ENCODE measurements at places on chromosomes 3 and 15.
A peak's percentile ranks its signal among the peaks of the same experiment; 100 is the strongest.

- DNase-seq, result no peak
Observed at GRCh38 chr3:30664884-30665283, 58.5 kb downstream of the TGFBR2 start.

- no peak for DNase-seq
Observed at GRCh38 chr3:70822669-70823068, 510.2 kb upstream of the MDFIC2 start.

- no peak for DNase-seq
Observed at GRCh38 chr15:73910522-73911303, 15.5 kb upstream of the LOXL1 start.

- no peak for DNase-seq
Observed at GRCh38 chr15:58312031-58312430, 119.8 kb upstream of the LIPC start.

DNA sequence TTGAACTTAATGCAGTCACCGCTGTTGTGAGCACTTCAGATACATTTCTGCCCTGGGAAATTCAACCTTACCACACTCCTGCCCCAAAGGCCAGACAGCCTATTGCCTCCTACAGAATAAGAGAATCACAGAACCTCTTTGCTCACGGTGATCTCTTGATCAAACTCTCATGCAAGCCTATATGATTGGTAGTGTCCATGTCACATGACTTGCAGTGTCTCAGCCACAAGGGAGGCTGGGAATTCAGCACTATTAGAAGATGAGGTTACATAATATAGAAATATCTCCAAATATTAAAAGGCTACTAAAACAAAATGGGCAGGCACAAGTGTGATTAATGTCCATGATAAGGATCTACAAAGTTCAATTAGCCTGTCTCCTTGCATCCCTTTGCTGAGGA is 3.8 kb upstream of the PCOLCE2 start:
- DNase-seq, result no peak

- no peak for DNase-seq
Observed at GRCh38 chr15:80478075-80478474, 73.9 kb downstream of the ARNT2 start.

DNA sequence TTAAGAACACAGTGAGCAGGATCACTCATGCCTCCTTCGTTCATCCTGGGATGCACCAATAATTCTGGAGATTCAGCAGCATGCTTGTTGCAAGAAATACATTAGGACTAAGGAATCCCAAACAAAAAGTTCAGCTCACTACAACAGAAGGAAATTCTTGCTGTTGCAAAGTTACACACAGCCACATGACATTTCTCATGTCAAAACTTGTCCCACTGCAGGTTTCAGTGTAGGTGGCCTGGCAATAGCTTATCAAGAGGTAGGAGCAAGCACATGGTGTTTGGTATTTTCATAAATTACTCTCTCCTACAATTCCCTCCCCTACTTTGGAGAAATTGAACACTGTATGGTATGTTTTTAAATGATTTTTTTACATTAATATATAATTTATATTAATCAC is 399.6 kb upstream of the EPHA3 start:
- no peak for DNase-seq

DNA sequence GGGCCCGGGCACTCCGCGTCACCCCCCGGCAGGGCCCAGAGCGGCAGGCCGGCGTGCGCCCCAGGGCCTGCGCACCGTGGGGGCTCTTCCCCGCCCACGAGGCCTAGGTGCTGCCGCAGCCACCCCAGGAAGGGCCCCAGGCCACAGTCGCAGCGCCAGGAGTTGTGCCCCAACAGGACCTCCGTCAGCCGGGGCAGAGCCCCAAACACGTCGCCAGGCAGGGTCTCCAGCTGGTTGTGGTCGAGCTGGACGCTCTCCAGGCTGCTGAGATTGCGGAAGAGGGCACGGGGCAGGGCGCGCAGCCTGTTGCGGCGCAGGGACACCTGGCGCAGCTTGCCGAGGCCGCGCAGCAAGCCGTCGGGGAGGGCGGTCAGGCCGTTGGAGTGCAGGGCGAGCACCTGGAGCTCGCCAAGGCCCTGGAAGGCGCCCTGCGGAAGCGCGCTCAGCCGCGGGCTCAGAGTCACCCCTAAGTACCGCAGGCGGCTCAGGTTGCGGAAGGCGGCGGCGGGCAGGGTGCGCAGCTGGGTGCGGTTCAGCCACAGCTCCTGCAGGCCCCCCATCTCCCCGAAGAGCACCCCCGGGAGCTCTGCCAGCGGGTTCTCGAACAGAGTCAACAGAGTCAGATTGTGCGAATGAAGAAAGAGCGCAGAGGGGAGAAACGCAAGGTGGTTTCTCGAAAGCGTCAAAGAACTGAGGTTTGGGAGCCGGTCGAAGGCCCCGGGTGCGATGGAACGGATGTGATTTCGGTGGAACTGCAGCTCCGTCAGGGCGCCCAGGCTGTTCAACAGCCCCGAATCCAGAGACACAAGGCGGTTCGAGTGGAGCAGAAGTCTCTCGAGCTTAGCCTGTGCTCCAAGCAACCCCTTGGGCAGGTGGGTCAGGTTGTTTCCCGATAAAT is 2.0 kb downstream of the GP5 start:
- DNase-seq, result no peak

DNA sequence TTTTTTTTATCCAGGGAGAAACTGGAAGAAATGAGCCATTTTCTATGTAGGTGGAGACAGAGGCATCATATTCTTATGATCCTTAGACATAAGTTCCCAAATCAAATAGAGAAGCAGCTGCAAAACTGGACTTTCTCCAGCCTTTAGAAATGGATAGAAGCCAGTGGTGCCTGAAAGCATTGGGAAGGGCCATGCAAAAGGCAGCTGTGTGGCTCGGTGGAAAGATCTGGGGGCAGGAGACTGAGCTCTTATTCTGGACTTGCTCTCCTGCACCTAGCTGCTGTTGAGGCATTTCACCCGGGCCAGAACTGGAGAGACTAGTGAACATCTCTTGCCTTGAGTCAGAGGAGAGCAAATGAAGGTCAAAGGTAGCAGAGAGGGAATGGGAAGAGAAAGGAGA is 73.1 kb downstream of the TFG start:
- DNase-seq, result no peak

GRCh38 chr15:69236505-69236904 is 62.2 kb upstream of the PAQR5 start:
- no peak for DNase-seq

GRCh38 chr15:72341361-72341760 is 21.4 kb upstream of the CELF6 start:
- peak; percentile 30 for DNase-seq

DNA sequence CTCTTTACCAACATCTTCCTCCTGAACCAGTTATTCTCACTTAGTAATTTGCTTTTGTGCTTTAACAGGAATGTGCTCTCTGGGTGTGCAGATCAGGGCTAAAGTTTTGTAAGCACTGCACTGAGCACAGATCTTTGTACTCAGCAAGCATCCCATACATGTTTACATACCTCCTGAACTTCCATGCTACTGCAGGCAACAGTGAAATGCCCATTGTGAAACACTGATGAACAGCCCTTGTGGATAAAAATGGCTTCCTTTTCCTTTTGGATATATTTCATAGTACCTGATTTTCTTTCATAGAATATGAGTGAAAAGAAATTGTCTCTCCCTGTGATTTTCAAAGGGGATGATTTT is 855.9 kb downstream of the MCTP2 start:
- no peak for DNase-seq

GRCh38 chr3:184685646-184686045 is 26.2 kb downstream of the MAGEF1 start:
- no peak for DNase-seq

GRCh38 chr3:13021141-13022114 is 51.8 kb downstream of the IQSEC1 start:
- DNase-seq, result no peak

DNA sequence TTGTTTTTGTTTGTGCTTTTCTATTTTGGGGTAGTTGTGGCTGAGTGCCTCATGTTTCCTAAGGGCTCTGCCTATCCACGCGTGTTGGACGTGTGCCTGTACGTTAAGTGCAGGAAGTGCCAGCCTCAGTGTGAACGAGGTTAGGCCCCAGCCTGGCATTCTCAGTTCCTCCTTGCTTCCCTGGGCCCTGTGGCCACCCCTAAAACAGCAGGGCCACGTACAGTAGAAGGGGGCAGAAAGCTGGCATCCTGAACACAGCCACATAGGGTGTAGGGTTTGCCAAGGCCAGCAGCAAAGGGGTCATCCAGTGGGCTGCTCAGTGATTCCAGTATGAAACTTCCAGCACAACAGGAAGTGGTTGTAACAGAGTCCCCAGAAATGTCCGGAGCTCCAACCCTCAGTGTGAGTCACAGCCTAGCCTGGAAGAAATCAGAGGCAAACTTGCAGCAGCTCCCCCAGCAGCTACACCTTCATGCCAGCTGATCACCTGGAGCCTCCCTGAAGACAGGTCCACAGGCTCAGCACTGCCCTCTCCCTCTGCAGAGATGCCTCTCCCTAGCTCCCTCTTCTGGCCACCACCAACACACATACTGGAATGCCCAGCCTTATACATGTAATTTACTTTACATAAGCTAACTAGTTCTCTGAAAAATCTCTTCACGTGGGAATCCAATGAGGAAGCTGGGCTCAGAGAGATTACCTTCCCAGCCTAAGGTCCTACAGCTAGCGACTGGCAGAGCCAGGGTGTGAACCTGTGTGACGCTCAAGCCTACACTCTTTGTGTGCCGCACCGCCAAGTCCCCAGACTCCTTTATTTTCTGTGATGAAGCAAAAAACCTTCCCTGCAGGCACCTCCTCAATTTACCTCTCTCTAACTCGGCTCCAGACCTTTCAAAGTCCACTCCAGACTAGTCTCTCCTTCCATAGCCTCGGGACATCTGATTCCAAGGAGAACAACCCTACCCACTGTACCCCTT is 26.6 kb downstream of the ILDR1 start:
- peak; percentile 51 for DNase-seq

DNA sequence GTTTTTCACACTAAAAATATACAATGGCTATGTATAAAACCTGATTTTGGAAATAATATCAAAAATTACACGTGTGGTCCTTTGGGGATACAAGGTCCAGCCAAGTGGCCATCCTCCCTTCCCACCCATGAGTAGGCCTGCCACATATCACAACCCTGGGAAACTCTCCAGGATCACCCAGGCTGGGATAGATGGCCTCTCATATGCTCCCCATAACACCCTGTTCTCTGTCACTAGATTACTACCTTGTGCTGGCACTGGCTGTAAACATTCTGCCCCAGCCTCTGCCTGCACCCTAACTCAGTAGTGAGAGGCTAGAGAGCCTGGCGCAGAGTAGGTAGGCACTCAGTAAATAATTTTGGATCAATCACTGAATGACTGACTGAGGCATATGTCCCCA is 52.1 kb downstream of the CLDN18 start:
- DNase-seq, result no peak

DNA sequence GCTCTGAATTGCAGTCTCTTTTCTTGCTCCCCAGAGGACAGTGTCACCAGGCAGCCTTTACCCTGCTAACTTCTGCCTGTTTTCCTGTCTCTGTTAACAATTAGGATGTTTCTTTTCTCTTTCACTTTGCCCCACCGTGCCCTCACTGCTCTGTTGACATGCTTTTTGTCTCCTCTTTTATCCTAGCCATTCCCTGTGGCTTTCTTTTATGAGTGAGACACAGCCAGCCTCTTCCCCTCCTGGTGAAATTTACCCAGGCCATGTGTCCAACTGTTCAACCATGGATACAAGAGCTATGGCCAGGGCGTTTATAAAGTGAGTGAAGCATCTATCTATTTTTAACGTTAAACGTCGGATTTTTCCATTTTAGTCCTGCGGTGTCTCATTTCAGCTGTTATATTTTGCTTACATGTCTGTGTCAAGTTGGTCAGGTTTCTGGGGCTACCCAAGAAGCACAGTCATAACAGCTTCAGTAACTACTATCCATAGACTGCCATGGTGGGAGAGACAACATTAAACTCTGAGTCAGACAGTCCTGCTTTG is 443.2 kb upstream of the AZI2 start:
- no peak for DNase-seq

- DNase-seq, result no peak
Observed at GRCh38 chr3:150917951-150918350, 12.7 kb upstream of the MINDY4B start.

DNA sequence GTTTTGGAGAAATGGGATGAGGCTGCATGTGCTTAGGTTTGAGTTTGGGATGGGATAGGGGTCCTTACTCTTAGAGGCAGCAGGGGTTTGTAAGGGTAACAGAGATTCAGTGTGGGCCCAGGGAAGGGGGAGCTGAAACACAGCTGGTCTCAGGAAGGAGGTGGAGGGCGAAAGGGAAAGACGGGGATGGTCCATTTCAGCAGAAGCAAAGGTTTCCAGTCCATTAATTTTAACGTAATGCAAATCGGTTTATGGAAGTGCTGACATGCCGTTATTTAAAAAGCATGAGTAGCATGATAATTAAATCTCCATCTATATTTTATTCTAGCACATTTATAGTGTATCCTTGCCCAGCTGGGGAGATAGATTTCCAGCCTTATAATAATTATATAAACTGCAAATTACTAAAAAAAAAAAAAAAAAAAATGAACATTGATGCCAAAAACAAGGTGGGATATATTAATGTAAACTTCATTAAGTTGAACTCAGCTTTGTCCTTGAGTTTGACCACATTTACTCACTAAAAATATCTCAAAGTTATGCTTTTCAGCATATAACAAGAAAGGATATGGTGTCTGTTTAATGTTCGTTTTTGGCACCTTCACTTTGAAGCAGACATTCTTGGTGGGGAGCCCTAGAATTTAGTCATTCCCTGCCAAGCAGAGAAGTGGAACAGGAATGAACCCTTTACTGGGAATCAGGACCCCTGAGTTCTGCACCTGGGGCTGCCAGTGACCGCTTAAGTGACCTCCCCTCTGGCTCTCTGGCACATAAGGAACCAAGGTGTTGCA is 234.7 kb downstream of the THSD4 start:
- DNase-seq, result no peak

DNA sequence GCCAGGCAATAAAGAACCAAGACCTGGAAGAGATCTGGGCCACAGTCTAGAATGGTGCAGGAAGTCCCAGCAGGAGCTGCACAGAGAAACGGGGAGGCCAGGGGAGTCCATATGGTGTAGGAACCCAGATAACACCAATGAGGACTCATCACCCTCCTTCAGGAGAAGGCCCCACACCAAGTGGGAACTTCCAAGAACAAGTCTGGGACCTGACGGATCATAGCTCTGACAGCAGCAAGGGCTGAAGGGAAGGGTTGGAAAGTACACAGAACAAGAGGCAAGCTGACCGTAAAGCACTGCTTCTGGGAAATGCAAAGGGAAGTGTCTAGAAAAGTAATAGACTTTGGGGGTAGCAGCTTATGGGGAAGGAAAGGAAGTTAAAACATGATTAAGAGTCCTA is 34.5 kb downstream of the ANO10 start:
- DNase-seq, result peak; percentile 66

GRCh38 chr3:167718582-167718981 is 16.1 kb downstream of the PDCD10 start:
- DNase-seq, result peak; percentile 15

GRCh38 chr3:9536212-9536611 is 17.4 kb downstream of the LHFPL4 start:
- no peak for DNase-seq

DNA sequence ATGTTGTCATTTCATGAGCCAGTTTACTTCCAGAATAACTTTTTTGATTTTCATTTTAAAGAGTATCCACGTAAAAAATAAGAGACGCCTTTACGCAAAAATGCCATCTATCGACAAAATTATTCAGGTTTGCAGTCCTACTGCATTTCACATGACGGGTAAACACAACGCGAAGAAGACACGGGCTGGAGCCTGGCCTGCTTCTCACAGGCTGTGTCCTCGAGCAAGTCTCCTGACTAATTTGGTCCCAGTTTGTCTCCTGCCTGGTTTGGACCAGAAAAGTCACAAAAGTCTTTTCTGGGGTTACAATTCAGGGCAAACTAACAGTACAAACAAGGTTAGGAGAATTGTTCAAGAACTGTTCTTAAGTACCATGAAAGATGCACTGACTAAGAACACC is 51.7 kb downstream of the CHSY1 start:
- no peak for DNase-seq

All from K562 (cell line).